ENCODE measurements at places on chromosomes 2 and 18.

DNA sequence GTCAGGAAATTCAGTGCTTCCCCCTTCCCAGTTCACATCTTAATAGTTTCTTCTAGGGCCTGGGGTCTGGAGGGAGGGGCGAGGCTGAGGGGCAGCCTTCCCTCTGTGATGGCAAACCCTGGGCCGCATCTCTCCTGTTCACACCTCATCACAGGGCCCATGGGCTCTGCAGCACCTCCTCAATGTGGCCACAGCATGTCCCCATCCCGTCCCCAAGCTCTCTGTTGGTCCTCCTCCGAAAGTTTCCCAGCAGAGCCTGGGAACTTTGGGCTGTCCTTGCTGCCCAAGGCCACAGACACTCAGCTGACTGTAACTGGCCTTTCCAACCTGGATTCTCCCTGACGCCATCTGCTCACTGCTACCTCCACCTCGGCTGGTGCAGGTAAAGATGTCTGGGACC, 112.7 kb upstream of the PTPRM start:
- no peak for DNase-seq

DNA sequence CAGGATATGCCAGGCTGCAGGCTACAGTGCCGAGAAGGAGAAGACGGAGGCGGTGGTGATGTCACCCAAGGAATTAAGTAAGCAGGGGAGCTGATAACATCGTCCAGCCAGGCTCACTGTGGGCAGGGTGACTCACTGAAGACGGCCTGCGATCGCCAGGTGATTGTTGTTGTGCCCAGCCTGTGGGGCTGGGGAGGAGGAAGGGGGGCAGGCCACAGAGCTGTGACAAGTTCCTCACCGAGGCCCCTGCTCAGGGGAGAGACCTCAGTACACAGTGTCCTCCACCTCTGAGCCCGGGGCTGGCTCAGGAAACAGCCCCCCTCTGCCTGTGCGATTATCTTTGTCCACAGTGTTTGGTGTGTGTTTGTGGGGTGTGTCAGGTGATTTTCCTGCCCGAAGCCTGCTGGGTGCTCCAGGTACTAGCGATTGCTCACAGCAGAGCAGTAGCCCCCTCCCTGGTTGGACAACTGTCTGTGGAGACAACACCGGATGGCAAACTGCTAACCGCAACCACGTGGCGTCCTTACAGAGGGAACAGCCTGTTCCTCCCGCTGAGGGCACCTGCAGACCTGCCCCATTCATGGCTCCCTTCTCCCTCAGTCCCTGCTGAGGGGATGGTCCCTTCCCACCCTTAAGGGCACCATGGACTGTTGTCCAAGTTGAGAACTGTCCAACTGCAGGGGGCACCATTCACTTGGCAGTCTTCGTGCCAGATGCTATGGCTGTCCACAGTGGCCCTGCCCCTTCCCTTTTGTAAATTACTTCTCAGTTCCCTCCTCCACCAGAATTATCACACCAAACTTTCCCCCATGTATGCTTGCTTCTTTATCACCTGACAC, 95.1 kb downstream of the ZFP36L2 start:
- peak; percentile 86 for DNase-seq

GRCh38 chr2:76579911-76580310, 869.2 kb upstream of the GCFC2 start:
- DNase-seq: no peak

DNA sequence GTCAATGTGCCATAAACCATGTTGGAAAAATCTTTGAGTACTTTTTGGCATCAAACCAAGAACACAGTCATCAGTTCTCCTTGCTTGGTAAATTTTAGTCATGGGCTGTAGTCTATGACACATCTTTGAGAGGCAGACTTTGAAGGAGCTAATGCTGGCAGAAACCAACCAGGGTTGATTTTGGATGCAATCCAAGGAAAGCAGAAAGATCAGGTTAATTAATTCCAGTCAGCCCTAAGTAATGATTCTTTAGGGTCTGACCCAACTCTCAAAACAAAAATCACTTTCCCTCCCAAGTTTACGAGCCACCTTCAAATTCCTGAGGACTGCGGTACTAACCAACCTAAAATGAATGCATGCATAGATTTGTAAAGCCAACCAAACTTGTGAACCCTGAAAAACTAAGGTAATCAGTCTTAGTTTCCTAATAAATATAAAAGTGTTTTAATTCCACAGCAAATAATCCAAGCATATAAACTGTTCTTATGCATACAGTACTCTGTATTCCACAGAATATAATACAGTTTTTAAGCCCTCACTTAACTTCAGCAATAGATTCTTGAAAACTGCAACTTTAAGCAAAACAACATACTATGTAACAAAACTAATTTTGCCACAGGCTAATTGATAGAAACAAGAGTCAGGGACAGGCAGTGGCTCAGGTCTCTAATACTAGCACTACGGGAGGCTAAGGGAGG, 22.0 kb downstream of the AP1S3 start:
- DNase-seq: no peak

GRCh38 chr2:50492477-50492851, 539.5 kb downstream of the NRXN1 start:
- peak; percentile 64 for DNase-seq

DNA sequence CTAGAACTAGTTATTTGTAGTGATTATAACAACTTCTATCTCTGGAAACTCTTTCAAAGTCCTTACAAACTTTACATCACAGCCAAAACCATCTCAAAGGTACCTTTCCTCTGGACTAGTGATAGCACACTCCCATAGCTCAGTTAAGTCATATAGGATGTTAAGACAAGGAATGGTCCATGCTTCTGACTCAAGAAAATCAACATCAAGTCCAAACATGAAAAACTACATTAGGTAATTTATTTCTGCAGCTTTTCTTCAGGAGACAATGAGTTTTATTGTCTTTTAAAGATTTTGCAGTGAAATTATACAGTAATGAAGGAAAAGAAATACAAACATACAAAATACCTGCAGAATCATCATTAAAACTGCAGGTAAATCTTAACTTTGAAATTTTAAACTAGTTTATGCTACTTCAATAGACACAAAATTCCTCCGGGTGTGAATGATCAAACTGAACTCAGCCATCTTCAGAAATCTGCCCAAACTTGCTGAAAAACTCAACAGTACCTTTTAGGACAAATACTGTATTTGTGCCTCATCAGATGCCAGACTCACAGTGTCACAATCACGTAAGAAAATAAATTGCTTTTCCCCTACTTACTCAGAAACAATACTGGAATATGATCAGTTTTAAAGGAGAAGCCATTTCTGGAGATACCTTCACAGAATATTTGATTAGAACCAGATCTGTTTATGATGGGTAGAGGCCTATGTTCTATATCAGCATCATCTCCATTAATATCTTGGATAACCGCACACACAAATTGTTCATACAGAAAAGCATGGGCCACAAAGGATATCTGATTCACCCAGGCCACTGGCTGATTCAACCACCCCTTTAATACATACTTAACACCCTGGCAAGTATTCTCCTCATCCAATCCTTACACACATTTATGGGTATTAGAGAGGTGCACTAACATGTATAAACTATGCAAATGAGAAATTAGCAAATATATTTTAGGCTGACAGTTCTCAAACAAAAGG, 2.6 kb downstream of the TMEM131 start:
- no peak for DNase-seq

DNA sequence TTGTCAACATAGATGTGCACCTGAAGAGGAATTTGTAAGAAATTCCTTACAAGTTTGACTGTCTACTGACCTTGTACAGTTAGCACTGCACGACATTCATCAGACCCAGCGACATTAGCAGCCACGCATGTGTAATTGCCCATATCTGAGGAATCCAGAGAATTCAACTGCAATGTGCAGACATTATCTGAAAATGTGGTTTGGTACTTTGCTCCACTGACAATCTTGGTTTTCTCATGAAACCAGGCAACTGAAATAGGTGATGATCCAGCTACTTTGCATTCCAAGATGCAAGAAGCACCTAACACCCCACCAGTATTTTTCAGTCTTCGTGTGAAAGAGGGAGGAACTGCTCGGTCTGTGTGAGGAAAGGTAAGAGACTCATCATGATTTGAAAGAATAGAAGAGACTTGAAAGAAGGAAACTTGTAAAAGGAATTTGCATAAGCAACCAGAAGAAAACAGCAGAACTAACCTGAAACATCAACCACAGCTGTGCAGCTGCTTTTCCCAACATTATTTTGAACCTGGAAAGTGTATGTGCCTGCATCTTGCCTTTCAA, 83.4 kb downstream of the TTN start:
- DNase-seq: no peak
